NCI-H510A (cell line): ENCODE measurements at places on chromosomes 5 and 9.

GRCh38 chr5:129658801-129659200, 89.1 kb upstream of the MINAR2 start:
- DNase-seq: no peak

DNA sequence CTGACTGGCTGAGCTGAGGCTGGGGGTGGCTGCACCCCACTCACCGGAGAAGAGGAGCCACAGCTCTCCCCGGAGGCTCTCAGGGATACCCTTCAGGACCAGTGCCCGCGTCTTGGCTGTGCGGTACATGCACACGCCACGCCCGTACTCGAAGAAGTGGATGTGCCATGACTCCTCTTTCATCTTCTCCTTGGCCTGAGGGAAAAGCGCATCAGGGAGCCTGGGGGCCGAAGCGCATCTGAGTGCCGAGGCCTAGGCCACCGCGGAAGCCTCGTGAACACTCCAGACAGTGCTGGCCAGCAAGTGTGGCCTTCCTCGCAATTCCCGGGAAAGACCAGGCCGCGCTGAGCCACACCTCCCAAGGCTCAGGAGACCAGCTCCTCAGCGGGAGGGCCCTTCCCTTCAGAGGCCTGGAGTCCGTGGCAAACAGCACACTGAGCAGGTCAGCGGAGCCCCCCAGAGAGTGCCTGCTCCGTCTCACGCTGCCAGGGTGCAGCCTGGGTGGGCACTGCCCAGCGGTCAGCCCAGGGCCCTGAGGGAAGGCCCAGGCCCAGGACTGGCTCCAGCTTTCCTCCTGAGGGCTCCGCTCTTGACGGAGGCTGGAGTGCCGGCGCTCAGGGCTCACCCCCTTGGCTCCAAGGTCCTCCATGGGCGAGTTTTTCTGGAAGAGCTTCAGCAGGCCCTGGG, 20.5 kb upstream of the MRNIP start:
- no peak for DNase-seq

DNA sequence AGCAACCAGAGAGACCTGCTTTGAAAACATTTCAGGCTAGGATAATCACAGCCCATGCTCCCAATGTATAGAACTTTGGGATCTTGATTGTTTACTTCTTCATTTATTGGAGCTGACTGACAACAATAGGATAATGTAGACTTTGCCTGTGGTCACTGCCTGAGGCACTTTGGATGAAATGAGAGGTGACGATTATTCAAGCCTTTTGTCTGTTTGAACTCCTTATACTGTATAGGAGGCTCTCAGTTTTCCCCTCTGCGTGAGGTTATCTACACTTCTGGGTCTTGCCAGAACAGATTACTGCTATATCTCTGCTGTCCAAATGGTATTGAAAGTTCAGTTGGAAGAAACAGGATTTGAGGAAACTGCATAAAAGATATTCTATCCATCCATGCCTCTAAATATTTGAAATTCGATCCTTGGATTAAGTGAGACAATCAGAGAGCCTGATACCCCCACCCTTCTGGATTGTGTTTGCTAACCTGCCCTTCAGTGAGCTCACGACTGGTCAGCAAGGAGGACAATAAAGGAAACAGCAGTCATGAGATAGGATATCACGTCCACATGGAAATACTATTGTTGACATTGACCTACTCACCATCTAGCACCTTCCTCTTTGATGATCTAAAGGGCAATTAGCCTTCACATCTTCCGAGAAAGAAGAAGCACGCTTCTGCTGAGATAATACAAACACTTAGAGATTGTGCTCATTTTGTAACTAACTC, 98.1 kb downstream of the DOCK8 start:
- no peak for DNase-seq

DNA sequence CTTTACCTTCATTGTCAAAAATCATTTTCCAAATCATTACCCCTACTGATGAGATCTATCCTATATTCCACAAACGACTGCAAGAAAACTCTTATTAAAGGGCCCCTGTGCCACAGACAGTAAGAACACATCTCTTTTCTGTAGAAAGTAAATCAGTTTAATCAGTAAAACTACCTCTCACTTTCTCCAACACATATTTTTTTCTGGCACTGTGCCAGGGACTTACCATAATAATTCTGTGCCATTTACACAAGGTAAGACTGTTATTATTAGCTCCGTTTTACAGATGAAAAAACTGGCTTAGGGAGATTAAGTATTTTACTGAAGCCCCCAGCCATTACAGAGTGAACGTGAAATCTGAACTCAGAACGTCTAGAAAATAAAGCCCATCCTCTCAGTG, 587.0 kb upstream of the COX7C start:
- no peak for DNase-seq

DNA sequence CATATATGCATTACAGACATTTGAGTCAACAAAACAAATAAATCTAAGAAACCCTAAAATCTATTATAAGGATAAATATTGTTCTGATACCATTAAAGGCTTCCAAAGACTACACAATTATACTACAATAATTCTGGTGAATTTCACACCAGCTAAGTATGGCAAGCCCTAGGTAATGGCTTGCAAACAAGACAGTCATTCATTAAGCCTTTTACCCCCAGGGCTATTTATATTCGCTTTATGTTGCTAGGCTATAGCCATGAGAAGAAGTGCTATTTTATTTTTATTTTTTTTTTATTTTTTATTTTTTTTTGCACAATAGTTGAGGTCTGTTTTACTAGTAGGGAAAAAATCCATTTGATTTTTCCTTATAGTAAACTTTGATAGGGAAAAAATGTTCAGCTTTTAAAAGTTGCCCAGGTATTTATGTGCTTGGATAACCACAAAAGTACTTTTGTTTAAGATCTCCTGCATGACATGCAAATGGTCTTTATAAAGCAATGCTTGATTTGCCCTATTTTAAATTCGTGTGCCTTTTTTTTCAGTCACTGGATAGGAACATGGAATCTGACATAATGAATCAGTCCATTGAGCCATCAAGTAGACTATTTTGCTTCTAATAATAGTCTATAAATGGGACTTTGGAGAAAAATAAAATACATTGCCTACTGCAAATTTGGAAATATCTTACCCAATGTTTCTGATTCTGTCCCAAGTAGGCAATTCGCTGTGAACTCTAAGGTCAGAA, 946.3 kb upstream of the COX7C start:
- no peak for DNase-seq

DNA sequence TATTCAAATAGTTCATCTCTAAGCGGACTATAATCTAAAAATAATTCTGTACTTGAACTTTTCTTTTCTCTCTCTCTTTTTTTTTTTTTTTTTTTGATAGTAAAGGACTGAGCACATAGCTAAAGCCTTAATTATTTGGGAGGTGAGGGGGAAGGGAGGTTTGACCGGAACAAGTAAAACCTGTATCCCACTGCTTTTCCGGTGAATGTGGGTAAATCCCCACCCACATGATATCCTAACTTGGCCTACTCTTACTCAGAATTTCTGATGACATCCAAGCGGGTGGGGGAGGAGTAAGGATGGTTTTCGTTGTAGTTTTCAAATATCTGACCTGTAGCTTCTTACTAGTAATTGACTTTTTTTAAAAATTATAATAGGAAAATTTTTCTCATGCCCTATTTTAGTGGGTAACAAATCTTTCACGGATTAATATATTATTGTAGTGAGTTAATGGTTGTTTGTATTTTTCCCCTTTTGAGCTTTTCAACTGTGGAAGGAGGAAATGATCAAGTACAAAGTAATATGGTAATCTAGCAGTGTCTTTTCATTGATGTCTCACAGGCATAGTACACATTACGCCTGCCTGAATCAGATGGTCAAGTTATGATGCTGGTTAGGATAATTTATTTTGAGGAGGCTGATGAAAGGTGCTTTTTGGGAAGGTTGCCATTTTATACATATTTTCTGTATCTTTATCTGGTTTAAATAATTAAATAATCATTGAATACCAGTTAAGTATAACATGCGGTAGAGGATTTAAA, 2.2 kb upstream of the ELL2 start:
- DNase-seq: no peak

DNA sequence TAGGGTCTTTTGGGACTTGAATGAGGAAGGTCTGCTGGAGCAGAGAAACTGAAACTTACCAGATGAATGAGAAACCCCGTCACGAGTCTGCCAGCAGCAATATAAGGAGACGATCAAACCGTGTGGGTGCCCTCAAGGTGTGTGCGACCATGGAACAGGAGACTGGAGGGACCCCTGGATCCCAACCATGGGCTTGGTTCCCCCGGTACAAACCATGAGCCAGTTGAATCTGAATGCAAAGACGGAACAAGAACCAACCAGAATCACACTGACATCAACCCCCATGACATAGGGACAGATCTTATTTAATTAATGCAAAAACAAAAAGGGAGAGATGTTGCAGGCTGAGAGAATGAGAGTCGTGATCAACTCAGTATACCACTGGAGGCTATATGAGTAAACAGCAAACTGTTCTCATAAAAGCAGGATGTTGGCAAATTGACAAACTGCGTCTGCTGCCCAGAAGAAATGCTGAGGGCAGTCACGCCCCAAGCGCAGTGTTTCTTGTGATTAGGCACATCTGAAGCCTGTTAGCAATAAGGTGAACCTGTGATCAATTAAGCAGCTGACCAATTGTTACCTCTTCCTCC, 475.5 kb upstream of the ACO1 start:
- DNase-seq: no peak

GRCh38 chr5:142324136-142324870, 518 bp downstream of the SPRY4 start:
- no peak for DNase-seq
